ENCODE measurements at places on chromosomes 2 and 18. TPM values are rescaled to one million over a fixed set of nuclear protein-coding genes. Genes with fewer than 3 reads are reported as not detected.

EEF1B2 gene
- 164 TPM for total RNA-seq

TMEM178A gene
- 26.8 TPM for total RNA-seq

CHCHD5 gene
- total RNA-seq: 7.4 TPM

TGFBRAP1 gene
- total RNA-seq: 19.5 TPM

SIX3 gene
- not detected for total RNA-seq

CTLA4 gene
- total RNA-seq: not detected

MC4R gene
- total RNA-seq: 0.54 TPM

RGPD4 gene
- not detected for total RNA-seq

SDC1 gene
- 26.0 TPM for total RNA-seq

SERPINB13 gene
- total RNA-seq: not detected

VWC2L gene
- 4.3 TPM for total RNA-seq

AFF3 gene
- 69.8 TPM for total RNA-seq

AP1S3 gene
- total RNA-seq: 26.6 TPM

GNAL gene
- total RNA-seq: 40.9 TPM

KCTD18 gene
- total RNA-seq: 8.3 TPM

TTL gene
- total RNA-seq: 64.1 TPM

PAIP2B gene
- total RNA-seq: 17.3 TPM

CAPN14 gene
- total RNA-seq: 2.8 TPM

RNF152 gene
- 80.7 TPM for total RNA-seq

WBP1 gene
- 27.3 TPM for total RNA-seq

STAT4 gene
- total RNA-seq: 6.4 TPM

NLRC4 gene
- 0.36 TPM for total RNA-seq

SAG gene
- not detected for total RNA-seq

ARHGEF4 gene
- total RNA-seq: 35.3 TPM

CTNNA2 gene
- total RNA-seq: 114 TPM

KCNJ3 gene
- 16.2 TPM for total RNA-seq

MC2R gene
- total RNA-seq: not detected

NTSR2 gene
- total RNA-seq: 1.7 TPM

AOX1 gene
- 2.8 TPM for total RNA-seq

FBXO15 gene
- total RNA-seq: 9.3 TPM

VSNL1 gene
- 14.0 TPM for total RNA-seq

ASB18 gene
- 0.45 TPM for total RNA-seq

EFR3B gene
- 31.9 TPM for total RNA-seq

NETO1 gene
- total RNA-seq: 57.7 TPM

ALPP gene
- not detected for total RNA-seq

IL1R1 gene
- 1.5 TPM for total RNA-seq

NGEF gene
- 12.2 TPM for total RNA-seq

DTNA gene
- 86.1 TPM for total RNA-seq

IL36G gene
- total RNA-seq: not detected

RAB6C gene
- 1.2 TPM for total RNA-seq

TEKT4 gene
- total RNA-seq: 0.27 TPM

HOXD11 gene
- total RNA-seq: not detected

TGOLN2 gene
- 39.5 TPM for total RNA-seq

CDH2 gene
- total RNA-seq: 134 TPM

FNDC4 gene
- total RNA-seq: 24.9 TPM

EHD3 gene
- 11.8 TPM for total RNA-seq

CAPG gene
- 6.3 TPM for total RNA-seq

GALNT5 gene
- total RNA-seq: 0.45 TPM

CIB4 gene
- not detected for total RNA-seq

CD302 gene
- total RNA-seq: 10.3 TPM

RND3 gene
- 101 TPM for total RNA-seq

LPIN2 gene
- 49.3 TPM for total RNA-seq

PKDCC gene
- total RNA-seq: 30.9 TPM

KIF1A gene
- 217 TPM for total RNA-seq

Measured in cerebellum (tissue), 4 donors.